Activated naive CD8-positive, alpha-beta T cell treated with anti-CD3 and anti-CD28 coated beads, Interleukin-2, amount 10 ng/mL, durations not matched to agents 7 days and 5 days (primary cell): ENCODE measurements at places on chromosomes 2 and 18. TPM values are rescaled to one million over a fixed set of nuclear protein-coding genes. Genes with fewer than 3 reads are reported as not detected.

DNA sequence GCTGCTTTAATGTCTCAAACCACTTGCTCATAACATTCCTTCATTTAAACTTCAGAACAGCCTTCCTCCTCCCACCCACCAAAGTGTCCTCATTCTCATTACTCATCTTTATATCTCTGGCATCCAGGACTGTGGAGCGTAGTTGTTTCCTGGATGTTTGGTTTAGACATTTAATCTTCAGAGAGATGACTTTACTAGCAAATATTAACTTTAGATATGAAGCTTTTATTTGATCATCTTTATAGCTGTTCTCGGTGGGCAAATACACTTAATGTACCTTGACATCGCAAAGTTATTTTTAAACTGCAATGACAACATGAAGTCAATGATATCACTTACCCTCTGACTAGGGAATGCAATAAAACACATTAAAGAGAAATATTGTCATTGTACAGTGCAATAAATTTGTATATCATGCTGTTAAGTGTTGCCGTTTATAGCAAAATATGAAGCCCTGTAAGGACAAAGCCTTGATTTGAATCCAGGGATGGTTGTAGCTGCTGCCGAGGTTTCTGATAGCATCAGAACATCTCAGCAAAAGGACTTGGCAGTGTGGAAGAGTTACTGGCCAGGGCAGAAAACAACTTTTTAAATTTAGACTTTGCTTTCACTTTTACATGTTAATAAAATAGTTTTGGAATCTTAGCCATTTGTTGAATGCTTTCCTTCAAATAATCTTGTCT is 4.6 kb upstream of the LAMA3 start:
- DNase-seq, result no peak

DNA sequence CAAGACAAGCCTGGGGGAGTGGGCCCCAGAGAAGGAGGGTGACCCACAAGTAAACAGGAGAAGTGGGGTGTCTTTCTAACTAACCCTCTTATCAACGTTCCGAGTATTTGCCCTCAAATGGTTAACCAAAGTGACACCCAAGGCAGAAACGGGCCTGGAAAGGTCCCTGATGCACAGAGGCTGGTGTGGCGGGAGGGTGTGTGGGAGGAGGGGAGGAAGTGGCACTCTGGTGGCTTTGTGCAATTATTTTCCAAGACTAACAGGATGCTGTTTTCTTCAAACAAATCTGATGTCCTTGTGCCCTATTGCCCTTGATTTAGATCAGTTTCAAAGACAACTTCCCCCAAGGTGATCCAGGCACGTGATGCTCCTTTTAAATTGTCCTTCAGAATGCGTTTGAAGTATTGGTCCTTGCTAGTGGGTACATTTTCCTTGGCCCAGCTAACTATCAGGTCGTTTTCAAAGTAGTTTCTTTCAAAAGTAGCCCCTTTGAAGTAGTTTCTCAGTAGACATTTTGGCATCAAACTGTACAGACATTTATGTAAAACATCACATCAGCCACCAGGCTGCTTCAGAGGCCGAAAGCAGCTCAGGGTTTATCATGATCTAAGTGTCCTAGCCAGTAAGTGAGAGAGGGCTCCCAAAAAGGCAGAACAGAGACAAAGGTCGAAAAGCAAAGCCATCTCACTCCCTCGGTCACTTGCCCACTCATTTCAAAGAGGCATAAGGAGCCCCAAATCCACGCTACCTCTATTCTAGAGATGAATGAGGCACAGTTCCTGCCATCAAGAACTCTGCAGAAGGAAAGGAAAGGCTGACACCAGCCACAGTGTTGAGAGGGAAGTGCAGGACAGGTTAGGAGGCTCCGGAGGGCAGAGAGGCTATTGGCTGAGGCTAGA is 371.1 kb upstream of the ID2 start:
- peak; percentile 69 for DNase-seq

- DNase-seq, result no peak
Observed at GRCh38 chr2:227772197-227772661, 26.5 kb downstream of the SCYGR8 start.

- no peak for DNase-seq
Observed at GRCh38 chr2:60954139-60954538, 63.4 kb upstream of the PEX13 start.

GRCh38 chr2:25817006-25817405 is 61.3 kb downstream of the ASXL2 start:
- DNase-seq, result no peak

DNA sequence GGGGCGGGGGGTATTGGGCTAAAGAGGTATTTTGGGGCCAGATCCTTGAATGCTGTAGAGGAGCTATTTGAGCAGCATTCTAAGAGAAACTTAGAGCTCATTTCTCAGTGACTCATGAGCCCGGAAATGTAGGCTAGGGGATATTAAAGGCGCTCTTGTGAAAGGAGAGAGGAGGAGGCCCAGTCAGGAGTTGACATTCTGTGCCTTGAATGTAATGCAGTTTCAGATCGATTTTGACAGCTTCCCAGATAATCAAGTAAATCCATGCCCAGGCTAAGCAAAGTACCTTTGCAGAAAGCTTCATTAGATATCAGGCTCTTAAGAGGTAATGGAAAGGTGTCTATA is 1.5 kb downstream of the CAB39 start:
- DNase-seq, result no peak

GRCh38 chr2:114709936-114710850 is 267.8 kb downstream of the DPP10 start:
- DNase-seq, result no peak

DNA sequence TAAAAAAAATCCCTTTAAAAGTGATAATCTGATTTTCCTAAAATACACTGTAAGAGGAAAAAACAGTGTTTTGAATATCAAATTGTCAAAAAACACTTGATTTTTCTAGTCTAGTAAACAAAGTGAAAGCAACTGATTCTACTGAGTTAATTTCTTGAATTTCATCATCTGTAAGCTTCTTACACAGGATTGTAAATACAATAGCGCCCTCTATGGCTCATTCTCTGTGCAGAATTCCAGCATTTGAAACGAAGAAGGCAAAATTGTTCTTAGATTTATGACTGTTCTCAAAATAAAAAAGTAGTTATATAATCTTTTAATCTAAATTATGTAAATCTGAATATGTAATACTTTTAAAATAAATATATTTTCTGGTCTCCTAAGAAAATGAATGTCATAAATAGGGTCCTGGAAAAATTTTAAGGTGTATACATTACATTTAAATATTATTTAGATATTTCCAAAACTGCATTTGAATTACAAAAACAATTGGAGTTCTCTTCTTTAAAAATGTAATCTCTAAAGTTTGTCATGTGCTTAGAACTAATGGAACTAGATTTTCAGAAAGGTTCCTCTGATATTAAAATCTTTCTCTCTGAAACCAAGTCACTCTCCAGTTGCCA is 176.9 kb upstream of the MC4R start:
- no peak for DNase-seq

- DNase-seq, result no peak
Observed at GRCh38 chr2:127695491-127696472, 5.5 kb upstream of the SFT2D3 start.

DNA sequence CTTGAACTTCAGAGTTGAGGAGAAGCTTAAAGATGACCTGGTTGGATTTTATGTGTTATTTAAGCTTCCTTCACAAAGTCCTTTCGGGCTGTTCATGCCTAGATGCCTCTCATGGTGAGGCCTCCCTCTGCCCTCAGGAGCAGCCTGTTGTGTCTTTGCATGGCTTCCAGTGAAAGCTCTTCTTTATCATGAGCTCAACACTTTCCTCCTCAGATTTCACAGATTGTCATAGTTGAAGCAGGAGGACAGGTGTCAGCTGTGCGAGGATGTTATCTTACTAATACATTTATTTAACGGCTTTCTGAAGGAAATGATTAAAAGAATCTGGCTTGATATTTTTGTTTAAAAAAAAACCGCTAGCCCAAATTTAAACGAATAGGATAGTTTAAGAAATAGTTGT is 48.8 kb upstream of the ITSN2 start:
- no peak for DNase-seq

DNA sequence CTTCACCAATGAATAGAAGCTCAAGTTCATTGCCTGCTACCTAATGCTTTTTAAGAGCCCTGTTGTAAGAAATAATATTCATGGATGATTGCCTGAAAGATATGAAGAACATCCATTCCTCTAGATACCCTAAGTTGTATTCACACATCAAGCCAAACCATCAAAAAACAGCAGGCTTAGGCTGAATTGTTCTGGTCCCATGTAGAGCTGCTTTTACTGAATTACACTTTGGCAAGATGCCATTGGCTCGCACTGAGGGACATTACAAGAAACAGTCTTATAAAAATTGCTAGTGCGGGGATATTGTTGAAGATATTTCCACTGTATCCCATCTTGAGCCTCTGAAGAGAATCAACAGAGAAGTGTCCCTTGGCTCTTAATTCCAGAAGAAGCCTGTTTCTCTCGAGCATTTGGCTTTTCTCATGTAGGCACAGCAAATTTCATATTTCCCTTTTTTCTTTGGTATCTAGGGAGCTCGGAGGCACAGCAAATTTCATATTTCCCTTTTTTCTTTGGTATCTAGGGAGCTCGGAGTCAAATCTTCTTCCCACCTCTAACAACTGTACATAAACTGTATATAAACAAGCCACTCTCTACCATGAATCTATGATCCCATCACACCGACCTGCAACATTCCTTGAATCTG is 107.5 kb downstream of the COLEC12 start:
- no peak for DNase-seq

The STAMBP gene
- 42.1 TPM for total RNA-seq

The TBC1D8 gene
- 1.4 TPM for total RNA-seq

The BAZ2B gene
- 31.9 TPM for total RNA-seq

The TEX44 gene
- total RNA-seq, result not detected

The EIF2AK2 gene
- total RNA-seq, result 121 TPM

The HRH4 gene
- total RNA-seq, result 0.22 TPM

The CCDC85A gene
- total RNA-seq, result not detected
